Activated T-helper 2 cell treated with anti-CD3 and anti-CD28 coated beads, Interferon-gamma antibody, Interleukin-2, Interleukin-4, amounts not matched to agents 10 μg/mL and 5 μg/mL and 100 μg/mL, durations not matched to agents 14 hours and 24 hours and 36 hours (primary cell): ENCODE measurements at places on chromosomes 12 and 14. TPM values are rescaled to one million over a fixed set of nuclear protein-coding genes. Genes with fewer than 3 reads are reported as not detected.

- peaks cover 71% of the 10 kb centered on the region for H3K27me3 ChIP-seq
- DNase-seq: no peak
- H3K36me3 ChIP-seq: peaks cover 3% of the 10 kb centered on the region
Observed at GRCh38 chr12:57630891-57631433, 2.0 kb downstream of the B4GALNT1 start.

DNA sequence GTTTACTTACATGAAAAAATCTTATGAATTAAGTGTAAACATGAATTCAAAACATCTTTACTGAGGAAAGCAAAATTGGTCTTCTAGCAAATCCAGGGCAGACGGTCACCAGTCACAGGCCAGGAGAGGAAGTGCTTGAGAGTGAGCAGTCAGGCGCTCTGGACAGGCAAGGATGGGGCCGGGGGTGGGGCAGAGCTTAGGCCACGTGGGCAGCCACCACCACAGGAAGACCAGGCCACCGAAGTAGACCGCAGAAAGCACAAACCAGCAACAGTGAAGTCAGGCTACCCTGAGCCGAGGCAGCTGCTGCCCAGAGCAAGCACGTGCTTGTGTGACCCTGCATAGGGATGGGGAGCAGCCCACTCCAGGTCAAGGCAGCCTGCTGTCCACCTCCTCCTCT lies 33.5 kb downstream of the SLC6A12 start:
- DNase-seq: no peak
- no peak overlapping the region for H3K27ac ChIP-seq
- H3K36me3 ChIP-seq: no peaks in the 10 kb centered on the region
- H3K4me3 ChIP-seq: no peak overlapping the region
- H3K4me1 ChIP-seq: peaks cover 6% of the 10 kb centered on the region

- H3K4me1 ChIP-seq: peaks cover 21% of the 10 kb centered on the region
- H3K36me3 ChIP-seq: peaks cover 91% of the 10 kb centered on the region
- no peaks in the 10 kb centered on the region for H3K27me3 ChIP-seq
- no peak for DNase-seq
Observed at GRCh38 chr12:110343736-110344555, 59.6 kb downstream of the ANAPC7 start.

- DNase-seq: no peak
- H3K36me3 ChIP-seq: no peaks in the 10 kb centered on the region
- no peak overlapping the region for H3K27ac ChIP-seq
- no peak overlapping the region for H3K4me3 ChIP-seq
- H3K27me3 ChIP-seq: no peaks in the 10 kb centered on the region
Observed at GRCh38 chr12:60630796-60631195, 1035.0 kb downstream of the SLC16A7 start.

DNA sequence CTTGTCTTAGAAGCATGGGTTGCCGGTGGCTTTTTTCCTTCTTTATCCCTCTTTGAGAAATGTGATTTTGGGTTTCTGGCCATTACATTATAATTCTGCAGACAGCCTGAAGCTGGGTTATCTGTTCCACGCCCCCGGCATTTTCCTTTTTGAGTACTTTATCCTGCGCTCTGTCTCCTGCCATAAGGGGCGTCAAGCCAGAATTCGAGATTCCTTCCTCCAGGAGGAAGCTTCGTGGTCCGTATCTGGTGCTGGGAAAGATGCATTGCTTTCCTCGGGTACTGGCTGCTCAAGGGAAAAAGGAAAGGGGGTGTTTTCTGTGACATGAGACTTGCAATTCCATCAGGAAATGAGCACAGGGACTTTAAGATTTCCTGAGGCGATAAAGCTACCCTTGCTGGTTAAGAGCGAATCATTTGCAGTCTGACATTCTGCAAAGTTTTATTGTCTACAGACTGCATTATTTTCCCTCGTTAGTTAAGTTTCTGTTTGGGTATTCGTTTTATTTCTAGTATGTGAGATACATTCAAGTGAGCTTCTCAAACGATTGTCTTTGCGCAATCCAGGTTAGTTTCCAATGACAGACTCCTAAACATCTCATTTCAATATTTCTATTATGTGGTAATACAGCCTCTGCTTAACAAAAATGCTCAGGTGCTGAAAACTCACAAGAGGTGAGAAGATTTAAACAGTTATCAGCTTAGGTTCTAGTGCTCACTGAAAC lies 694 bp downstream of the AKAP5 start:
- peaks cover 35% of the 10 kb centered on the region for H3K4me1 ChIP-seq
- no peak for DNase-seq
- peak overlapping the region; percentile 82 for H3K4me3 ChIP-seq
- H3K36me3 ChIP-seq: peaks cover 22% of the 10 kb centered on the region
- H3K27me3 ChIP-seq: no peaks in the 10 kb centered on the region

CLIP1 gene
- 59.9 and 66.2 TPM in 2 replicates for total RNA-seq

DNA sequence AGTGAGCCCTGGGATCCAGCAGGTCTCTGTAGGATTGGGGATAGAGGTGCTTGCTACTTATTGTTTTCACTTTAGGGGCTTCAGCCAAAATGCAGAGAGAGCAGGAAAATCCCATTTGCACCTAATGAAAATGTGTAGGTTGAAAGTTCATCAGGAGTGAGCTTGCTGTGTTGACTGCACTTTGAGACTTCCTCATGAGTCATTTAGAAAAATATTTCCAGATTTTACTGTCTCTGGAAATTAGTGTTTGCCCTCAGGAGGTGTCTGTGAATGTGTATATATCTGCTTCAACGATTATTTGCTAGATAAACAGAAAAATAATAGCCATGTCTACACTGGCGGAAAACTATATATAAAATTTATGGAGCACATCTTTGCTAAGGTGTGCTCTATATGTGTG lies 159.3 kb downstream of the CAND1 start:
- DNase-seq: no peak
- peaks cover 14% of the 10 kb centered on the region for H3K27me3 ChIP-seq
- no peaks in the 10 kb centered on the region for H3K4me1 ChIP-seq
- H3K4me3 ChIP-seq: no peak overlapping the region

LBHD2 gene
- not detected in 2 replicates for total RNA-seq

DNA sequence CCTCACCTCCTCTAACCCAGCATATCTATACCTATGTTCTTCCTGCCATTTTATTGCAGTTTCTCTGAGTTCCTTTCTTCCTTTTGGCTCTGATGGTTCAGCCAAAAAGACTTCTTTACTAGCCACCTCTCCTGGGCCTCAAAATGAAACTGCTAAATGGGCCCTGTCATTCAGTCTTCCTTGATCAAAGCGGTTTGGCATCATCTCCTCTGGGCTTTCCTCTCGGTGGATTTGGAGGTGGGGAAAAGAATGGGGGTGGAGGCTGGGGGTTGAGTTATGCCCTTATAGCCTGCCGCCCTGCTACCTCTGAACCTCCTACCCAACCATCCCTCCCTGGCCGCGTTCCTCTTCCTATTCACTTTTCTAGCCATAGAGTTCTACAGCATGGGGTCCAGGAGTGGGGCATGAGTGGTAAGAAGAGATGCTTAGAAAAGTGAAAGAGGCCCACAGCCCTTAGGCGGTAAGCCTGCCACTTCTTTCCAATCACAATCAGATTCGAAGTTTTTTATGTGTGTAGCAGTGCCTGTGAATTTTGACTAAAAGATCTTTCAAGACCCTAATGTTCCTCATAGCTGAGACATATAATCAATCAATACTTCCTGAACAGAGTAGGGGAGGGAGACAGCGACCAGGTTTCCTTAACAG lies 2.5 kb downstream of the AJUBA start:
- peak overlapping the region; percentile 42 for H3K4me3 ChIP-seq
- no peak for DNase-seq
- no peak overlapping the region for H3K27ac ChIP-seq
- H3K36me3 ChIP-seq: no peaks in the 10 kb centered on the region
- peaks cover 26% of the 10 kb centered on the region for H3K27me3 ChIP-seq
- peaks cover 6% of the 10 kb centered on the region for H3K4me1 ChIP-seq

NFE2 gene
- total RNA-seq: not detected in 2 replicates

MGP gene
- total RNA-seq: not detected in 2 replicates

DNA sequence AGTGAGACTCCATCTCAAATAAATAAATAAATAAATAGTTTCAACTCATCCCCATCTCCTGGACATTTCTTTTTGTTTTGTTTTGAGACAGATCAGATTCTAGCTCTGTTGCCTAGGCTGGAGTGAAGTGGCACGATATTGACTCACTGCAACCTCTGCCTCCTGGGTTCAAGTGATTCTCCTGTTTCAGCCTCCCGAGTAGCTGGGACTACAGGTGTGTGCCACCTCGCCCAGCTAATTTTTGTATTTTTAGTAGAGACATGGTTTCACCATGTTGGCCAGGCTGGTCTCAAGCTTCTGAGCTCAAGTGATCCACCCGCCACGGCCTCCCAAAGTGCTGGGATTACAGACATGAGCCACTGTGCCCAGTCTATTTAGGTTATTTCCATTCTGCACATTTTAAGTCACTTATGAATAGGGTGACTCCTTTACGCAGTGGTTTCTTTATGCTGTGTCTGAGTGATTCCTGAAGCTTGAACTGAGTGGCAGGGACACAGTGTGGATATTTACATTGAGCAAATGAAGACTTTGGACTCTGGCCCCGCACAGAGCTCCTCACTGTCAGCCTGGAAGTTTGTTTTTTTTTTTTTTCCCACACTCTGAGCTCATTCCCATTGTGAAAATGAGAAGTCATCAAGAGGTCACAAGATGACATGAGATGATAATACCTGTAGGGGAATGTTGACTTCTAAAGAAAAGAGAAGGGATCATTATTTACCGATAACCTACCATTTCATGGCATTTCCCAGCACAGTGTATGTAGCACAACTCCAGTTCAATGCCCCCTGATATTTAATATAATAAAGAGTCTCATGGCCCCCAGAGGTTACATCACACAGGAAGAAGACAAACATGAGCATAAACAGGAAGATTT lies 72.6 kb downstream of the TBX3 start:
- no peaks in the 10 kb centered on the region for H3K4me1 ChIP-seq
- H3K27ac ChIP-seq: no peak overlapping the region
- H3K27me3 ChIP-seq: no peaks in the 10 kb centered on the region

- H3K4me3 ChIP-seq: no peak overlapping the region
- H3K4me1 ChIP-seq: peaks cover 16% of the 10 kb centered on the region
- H3K27me3 ChIP-seq: no peaks in the 10 kb centered on the region
- no peak for DNase-seq
Observed at GRCh38 chr12:27652174-27652763, 44.0 kb upstream of the REP15 start.

DNA sequence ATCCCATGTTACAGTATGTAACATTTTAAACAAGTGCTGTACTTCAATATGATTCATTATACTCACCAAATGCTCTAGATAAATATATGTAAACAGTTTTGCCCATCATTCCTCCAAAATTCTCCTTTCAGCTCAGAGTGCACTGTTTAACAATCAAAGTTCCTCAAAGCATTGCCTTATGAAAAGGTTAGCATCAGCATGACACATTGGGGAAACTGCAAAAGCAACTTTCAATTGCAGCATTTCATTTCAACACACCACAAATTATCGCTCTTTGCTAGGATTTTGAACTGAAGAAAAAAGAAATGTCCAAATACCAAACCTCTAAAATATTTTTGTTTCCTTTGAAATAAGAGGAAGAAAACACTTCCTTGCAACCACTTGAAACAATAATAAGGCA lies 413.2 kb downstream of the FLRT2 start:
- H3K27me3 ChIP-seq: no peaks in the 10 kb centered on the region
- no peak for DNase-seq
- H3K4me1 ChIP-seq: peaks cover 7% of the 10 kb centered on the region
- no peak overlapping the region for H3K4me3 ChIP-seq
- H3K27ac ChIP-seq: no peak overlapping the region

- H3K36me3 ChIP-seq: no peaks in the 10 kb centered on the region
- H3K27ac ChIP-seq: no peak overlapping the region
- no peaks in the 10 kb centered on the region for H3K27me3 ChIP-seq
- no peak overlapping the region for H3K4me3 ChIP-seq
- no peaks in the 10 kb centered on the region for H3K4me1 ChIP-seq
Observed at GRCh38 chr12:84803661-84804060, 108.9 kb downstream of the SLC6A15 start.

- H3K27ac ChIP-seq: no peak overlapping the region
- H3K27me3 ChIP-seq: no peaks in the 10 kb centered on the region
- H3K36me3 ChIP-seq: no peaks in the 10 kb centered on the region
- no peak overlapping the region for H3K4me3 ChIP-seq
- no peaks in the 10 kb centered on the region for H3K4me1 ChIP-seq
Observed at GRCh38 chr14:104306450-104307040, 168.2 kb downstream of the KIF26A start.

DNA sequence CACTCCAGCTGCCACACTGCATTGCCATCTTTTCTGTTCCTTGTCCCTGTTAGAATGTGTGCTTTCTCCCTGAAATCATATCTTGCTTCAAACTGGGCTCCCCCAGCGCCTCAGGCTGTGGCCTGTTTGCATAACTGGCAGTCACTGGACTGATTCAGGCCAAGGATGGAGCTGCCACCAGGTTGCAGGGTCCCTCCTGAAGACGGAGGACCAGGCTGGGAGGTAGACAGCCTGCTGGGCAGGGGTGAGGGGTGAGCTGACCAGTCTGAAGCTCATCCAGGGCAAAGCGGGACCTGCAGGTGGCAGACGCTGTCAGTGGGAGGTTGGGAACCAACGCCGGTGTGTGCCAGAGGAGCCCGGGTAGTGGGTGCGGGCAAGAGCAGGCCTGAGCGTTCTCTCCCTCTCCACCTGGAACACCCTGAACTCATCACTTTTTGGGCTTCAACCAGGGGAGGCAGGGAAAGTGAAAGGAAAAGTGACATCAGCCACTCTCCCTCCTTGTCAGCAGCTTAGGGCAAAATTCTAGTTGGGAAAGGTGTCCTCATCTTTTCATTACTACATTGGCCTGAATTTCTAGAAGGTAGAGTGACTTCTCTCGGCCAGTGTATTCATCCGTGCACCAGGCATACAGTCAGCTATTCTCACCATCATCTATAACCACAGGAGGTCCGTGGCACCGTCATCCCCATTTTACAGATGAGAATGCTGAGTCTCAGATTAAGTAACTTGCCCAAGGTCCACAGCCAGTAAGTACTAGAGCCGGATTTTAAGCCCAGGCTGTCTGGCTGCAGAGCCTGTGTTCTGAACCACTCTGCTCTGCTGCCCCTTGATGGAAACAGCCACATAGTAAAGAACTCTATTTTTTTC lies 219.1 kb downstream of the SLC41A2 start:
- peaks cover 73% of the 10 kb centered on the region for H3K4me1 ChIP-seq
- H3K27ac ChIP-seq: peak overlapping the region; percentile 19
- H3K4me3 ChIP-seq: no peak overlapping the region

DNA sequence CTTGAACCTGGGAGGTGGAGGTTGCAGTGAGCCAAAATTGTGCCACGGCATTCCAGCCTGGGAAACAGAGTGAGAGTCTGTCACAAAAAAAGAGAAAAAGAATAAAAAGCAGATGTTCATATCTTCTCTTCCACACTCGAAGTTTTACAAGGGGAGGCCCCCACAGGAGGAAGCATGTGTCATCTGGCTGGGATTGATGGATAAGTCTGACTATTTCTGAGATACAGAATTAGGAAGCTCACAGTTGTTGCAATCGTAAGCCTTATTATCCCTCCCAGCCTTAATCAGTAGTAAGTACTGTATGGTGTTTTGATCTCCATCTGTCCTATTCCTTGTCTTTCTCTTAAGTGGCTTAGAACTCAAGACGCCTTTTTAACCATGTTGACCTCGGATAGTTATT lies 31.9 kb upstream of the RASSF8 start:
- no peak for DNase-seq
- H3K4me3 ChIP-seq: no peak overlapping the region
- no peaks in the 10 kb centered on the region for H3K4me1 ChIP-seq
- H3K36me3 ChIP-seq: no peaks in the 10 kb centered on the region

SERPINA9 gene
- total RNA-seq: not detected in 2 replicates
